ENCODE measurements at places on chromosomes 11 and 22.

- DNase-seq: peak; percentile 73
Observed at GRCh38 chr11:117950993-117951961, 22.1 kb upstream of the TMPRSS13 start.

- DNase-seq: no peak
Observed at GRCh38 chr11:86219311-86220193, 25.0 kb upstream of the EED start.

DNA sequence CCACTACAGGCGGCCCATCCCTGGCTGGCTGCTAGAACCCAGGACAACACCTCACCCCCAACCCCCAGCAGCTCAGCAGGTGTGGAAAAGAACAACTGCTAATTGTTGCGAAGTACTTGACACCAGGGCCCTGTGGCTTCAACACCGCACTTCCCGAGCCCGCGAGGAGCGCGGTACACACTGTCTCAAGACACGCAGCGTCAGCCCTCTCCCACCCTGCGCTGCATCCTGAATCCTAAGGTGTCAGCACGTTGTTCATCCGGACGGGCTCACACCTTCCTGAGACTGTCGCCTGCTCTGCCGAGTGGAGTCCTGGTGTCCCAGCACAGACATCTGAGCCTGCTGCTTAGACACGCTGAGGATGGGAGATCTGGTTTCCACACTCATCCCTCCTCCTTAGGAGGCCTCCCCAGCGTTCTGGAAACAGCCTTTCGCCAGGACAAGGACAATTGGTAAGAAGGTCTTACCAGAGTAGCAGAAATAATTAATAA, 1336.2 kb downstream of the BRD1 start:
- DNase-seq: no peak

- no peak for DNase-seq
Observed at GRCh38 chr22:24516301-24516737, 21.2 kb downstream of the UPB1 start.

DNA sequence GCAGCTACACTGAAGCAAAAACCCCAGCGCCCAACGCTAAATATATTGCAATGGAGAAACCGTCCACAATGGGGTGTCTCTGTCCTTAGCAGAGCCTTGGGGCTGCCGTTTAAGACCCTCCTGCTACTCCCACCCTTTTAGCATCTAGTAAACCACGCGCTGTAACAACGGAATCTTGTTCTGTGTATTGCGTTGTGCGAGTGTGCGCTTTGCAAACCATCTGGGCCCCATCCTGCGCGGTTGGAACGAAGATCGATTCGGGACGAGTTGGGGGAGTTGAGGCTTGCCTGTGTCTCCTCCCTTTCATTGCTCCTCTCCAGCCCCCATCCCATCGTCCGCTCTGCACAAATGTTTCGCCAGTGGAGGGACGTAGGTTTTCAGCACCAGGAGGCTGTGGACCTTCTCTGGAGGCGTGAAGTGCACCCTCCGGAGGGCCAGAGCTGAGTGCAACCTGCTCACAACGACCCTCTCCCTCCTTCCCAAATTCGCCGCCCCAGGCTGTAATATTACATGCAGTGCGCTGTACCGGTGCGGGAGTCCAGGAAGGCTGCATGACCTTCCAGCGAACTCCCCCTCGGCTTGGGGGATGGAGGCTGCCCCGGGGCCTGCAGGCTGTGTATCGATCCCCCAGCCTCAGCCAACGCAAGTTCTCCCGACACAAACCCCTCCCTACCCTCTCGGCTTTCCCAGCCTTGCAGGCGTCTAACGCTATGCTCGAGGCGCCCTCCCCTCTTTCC, 1.6 kb upstream of the KMT2A start:
- peak; percentile 74 for DNase-seq

GRCh38 chr11:1546536-1547466, 25.3 kb downstream of the DUSP8 start:
- peak; percentile 14 for DNase-seq

GRCh38 chr11:94595076-94595475, 27.9 kb downstream of the PIWIL4 start:
- no peak for DNase-seq

GRCh38 chr22:21710156-21710555, 25.4 kb downstream of the YPEL1 start:
- no peak for DNase-seq

- DNase-seq: no peak
Observed at GRCh38 chr11:45414088-45414487, 127.9 kb upstream of the SYT13 start.

- DNase-seq: no peak
Observed at GRCh38 chr11:9615031-9615451, 41.6 kb downstream of the WEE1 start.

DNA sequence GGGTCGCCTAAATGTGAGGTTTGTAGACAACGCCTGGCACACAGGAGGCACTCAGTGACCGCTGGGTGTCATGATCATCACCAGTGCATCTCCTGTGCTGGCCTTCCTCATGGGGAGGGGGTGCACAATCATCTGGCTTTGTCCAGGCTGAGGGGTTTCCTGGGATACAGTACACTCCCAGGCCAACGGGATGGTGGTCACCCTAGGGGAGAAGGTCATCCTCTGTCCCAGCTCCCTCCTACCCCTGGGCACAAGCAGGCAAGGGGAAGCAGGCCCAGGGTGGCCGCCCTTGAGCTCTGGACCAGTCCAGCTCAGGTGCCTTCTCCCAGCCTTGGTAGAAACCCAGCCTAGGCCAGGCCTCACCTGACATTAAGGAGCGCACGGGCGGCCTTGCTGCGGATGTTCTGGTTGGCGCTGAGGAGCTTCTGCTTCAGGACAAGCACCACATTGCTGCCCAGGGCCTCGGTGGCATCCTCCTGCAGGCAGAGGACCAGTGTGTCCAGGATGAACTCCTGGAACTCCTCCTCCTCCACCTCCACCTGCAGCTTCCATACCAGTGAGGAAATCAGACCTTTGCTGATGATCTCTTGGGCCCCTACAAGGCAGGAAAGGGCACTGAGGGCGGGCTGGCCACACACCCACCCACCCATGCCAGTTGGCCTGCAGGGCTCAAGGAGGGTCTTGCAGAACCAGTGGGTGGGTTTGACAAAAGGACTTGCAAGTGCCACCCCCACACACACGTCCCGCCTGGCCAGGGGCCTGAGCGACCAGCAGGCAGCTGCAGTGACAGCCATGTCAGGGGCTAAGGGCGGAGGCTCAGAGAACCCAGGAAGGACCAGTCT, 6.6 kb upstream of the GNAZ start:
- no peak for DNase-seq

- no peak for DNase-seq
Observed at GRCh38 chr11:57313788-57314135, 11.0 kb downstream of the TNKS1BP1 start.

- peak; percentile 59 for DNase-seq
Observed at GRCh38 chr22:31082606-31083376, 1.7 kb downstream of the SMTN start.

GRCh38 chr11:12433571-12434324, 56.4 kb downstream of the PARVA start:
- DNase-seq: no peak

All from activated CD4-positive, alpha-beta T cell treated with anti-CD3 and anti-CD28 coated beads, Interleukin-2, amount 10 ng/mL, durations not matched to agents 7 days and 5 days (primary cell).